ENCODE measurements at places on chromosomes 1 and 21.

DNA sequence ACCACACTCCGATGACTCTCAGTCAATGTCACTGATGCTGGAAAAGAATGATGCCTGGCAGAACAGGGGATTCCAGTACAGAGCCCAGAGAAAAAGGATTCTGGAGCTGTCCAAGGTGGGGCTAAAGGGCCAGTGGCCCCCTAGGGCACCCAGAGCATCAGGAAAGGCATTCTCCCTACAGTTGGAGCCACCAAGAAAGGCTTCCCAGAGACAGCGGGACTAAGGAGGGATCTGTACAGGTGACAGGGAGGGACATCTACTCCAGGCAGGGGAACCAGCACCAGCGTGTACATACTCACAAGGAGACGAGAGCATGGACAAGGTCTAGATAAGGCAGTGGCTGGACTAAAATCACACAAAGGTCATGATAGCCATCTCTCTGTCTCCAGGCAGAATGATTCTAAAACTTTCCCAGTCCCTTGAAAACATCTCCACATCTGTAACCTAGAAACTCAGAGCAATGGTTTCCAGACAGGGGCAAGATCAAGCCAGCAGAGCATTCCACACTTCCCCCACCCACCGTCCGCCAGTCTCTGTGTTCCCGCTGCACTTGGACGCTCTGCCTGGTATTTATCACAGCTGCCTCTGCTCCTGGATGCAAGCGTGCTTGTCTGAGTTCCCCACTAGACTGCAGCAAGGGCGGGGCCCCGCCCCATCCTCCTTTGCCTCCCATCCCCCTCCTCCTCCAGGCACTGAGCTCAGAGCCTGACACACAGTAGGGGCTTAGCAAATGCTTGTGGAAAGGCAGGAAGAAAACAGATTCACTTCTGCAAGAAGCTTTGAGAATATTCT, 111.6 kb upstream of the ZC3H12A start:
- H3K27ac ChIP-seq, result no peak overlapping the region
- peak; percentile 76 for DNase-seq
- H3K36me3 ChIP-seq, result no peaks in the 10 kb centered on the region
- H3K4me1 ChIP-seq, result peaks cover 12% of the 10 kb centered on the region
- H3K4me3 ChIP-seq, result no peak overlapping the region

GRCh38 chr1:193827516-193827915, 641.1 kb upstream of the B3GALT2 start:
- H3K4me1 ChIP-seq, result no peaks in the 10 kb centered on the region
- H3K36me3 ChIP-seq, result no peaks in the 10 kb centered on the region
- H3K4me3 ChIP-seq, result no peak overlapping the region
- DNase-seq, result no peak
- H3K27me3 ChIP-seq, result no peaks in the 10 kb centered on the region
- H3K27ac ChIP-seq, result no peak overlapping the region

DNA sequence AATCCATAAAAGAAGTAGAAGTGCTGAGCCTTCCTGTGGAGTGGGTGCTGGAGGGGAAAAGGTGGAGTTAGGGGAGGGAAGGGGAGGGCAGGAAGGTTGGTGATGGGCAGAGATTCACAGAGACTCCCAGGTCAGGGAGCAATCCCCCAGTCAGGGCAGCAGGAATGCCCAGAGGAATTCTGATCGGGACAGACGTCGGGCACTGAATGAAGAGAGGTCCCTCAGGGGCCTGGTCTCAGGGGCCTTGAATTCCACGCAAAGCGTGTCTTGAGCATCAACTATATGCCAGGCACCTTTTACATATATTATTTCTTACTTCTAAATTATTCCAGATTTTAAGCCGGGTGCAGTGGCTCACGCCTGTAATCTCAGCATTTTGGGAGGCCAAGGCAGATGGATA, 7.2 kb upstream of the PADI1 start:
- no peak overlapping the region for H3K27ac ChIP-seq
- peaks cover 17% of the 10 kb centered on the region for H3K4me1 ChIP-seq
- H3K27me3 ChIP-seq, result no peaks in the 10 kb centered on the region
- no peak for DNase-seq
- no peaks in the 10 kb centered on the region for H3K36me3 ChIP-seq

GRCh38 chr1:38624336-38625039, 235.1 kb downstream of the RRAGC start:
- no peak for DNase-seq
- no peak overlapping the region for H3K27ac ChIP-seq
- H3K36me3 ChIP-seq, result no peaks in the 10 kb centered on the region
- H3K27me3 ChIP-seq, result no peaks in the 10 kb centered on the region
- no peak overlapping the region for H3K4me3 ChIP-seq

- H3K36me3 ChIP-seq, result no peaks in the 10 kb centered on the region
- H3K27ac ChIP-seq, result no peak overlapping the region
- DNase-seq, result no peak
- no peaks in the 10 kb centered on the region for H3K27me3 ChIP-seq
These were observed 48.0 kb upstream of the ITPKB start for GRCh38 chr1:226787071-226787470.

DNA sequence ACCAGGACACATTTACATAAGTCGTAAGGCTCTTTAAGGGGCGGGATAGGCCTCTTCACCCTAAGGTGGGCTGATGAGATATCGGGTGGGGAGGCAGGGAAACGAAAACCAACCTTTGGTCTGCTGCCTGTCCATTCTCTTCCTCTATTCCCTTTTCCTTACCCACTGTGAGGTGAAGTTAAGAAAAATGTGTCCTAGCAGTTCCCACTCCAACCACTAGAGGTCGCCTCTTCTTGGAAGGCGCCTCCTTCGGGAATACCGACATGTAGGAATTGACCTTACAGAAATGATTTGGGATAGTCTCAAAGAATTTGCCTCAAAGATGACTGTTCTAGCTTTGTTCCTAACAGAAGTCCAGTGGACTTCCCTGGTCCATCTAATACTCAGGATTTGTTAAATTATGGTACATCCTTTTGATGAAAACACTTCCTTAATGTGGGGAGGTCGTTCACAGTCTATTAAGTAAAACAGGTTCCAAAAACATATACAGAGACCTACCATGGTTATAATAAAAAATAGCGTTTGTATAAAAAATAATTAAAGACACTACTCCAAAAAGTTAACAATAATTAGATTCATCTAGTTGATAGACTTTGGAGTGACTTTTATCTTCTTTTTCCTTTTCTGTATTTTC, 14.1 kb downstream of the AZIN2 start:
- H3K27ac ChIP-seq, result no peak overlapping the region
- peak; percentile 75 for DNase-seq

DNA sequence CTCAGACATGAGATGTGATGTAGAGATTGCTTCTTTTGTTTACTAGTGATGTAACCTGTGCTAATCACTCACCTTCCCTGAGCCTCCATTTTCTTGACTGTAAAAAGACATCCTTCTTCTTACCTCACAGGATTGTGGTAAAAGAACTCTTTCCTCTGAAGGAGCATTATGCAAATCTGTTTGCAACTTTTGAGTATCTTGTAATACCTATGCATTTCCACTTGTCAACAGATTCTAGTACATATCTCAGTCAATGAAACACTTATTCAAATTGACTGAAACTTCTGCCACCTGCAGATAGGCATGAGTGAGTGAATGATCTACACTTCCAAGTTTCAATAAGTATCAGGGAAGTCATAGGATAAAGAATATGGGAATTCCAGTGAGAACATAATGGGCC, 174.7 kb downstream of the HHIPL2 start:
- H3K4me3 ChIP-seq, result no peak overlapping the region
- DNase-seq, result no peak
- no peak overlapping the region for H3K27ac ChIP-seq

- H3K36me3 ChIP-seq, result no peaks in the 10 kb centered on the region
- no peaks in the 10 kb centered on the region for H3K27me3 ChIP-seq
- no peak overlapping the region for H3K27ac ChIP-seq
These were observed 279.9 kb upstream of the ADAMTS5 start for GRCh38 chr21:27246741-27247140.

GRCh38 chr1:170721621-170722020, 57.7 kb downstream of the PRRX1 start:
- H3K36me3 ChIP-seq, result no peaks in the 10 kb centered on the region
- DNase-seq, result no peak
- H3K27me3 ChIP-seq, result no peaks in the 10 kb centered on the region
- H3K4me1 ChIP-seq, result no peaks in the 10 kb centered on the region
- H3K4me3 ChIP-seq, result no peak overlapping the region

DNA sequence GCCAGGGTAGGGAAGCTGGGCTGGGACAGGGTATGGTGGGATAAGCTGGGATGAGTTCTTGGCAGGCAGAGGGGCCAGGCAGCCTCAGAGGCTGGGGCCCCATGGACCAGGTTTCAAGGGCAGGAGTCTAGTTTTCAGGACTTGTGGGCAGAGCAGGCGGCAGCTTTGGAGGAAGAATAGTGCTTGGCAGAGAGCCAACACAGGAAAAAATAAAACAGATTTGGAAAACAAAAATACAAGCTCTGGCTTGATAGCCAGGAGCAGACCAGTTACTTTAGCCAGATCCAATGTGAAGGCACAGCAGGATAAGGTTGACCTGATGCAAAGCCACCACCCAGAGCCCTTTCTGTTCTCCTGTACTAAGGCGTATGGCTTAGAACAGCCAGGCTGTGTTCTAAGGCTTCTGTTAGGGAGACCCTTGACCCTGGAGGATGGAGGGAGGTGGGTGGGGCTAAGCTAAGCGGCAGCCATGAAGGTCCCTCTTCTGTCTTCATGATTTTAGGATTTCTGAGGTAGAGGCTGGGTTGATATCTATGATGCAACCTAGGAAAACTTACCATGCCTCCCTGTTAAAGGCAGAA, 5.5 kb downstream of the TRAF5 start:
- peaks cover 10% of the 10 kb centered on the region for H3K27me3 ChIP-seq
- H3K27ac ChIP-seq, result no peak overlapping the region
- DNase-seq, result no peak
- no peak overlapping the region for H3K4me3 ChIP-seq
- peaks cover 28% of the 10 kb centered on the region for H3K4me1 ChIP-seq

DNA sequence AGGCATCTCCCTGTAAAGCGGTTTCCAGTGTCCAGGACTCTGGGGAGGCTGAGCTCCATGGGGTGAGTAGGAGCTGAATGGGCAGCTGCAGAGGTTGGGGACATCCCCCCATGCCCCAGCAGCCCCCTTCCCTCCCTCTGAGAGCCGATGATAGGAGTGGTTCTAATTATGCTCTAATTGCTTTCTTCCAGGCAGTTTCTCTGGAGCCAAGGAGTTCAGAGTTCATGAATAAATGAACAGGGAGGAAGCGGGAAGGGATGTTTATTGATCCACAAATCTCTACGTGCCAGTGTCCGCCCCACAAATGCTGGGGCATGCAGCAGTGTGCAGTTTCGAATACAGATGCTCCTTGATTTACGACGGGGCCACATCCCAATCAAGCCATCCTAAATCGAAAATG, 15.6 kb downstream of the NKAIN1 start:
- peaks cover 17% of the 10 kb centered on the region for H3K4me1 ChIP-seq
- peak overlapping the region; percentile 8 for H3K27ac ChIP-seq
- no peaks in the 10 kb centered on the region for H3K36me3 ChIP-seq

- no peak for DNase-seq
- no peaks in the 10 kb centered on the region for H3K4me1 ChIP-seq
- H3K27ac ChIP-seq, result no peak overlapping the region
- no peak overlapping the region for H3K4me3 ChIP-seq
- H3K36me3 ChIP-seq, result no peaks in the 10 kb centered on the region
These were observed 36.1 kb downstream of the ACTA1 start for GRCh38 chr1:229397762-229398161.

DNA sequence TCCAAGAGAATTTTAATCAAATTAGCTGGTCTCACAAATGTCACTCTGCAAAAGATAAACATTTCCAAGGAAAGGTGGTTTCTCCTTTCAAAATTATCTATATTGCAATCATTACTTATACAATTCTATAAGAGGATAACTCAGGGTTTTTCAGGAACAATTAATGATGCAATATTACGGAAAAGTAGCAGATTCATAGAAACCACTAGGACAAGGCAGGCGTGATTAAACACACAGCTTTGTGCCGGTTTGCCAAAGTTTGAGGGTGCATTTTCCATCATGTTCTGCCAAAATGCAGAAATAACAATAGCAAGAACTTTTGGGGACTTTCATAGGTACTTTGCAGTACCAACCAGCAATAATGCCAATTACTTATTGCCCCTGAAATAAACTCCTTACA, 605 bp downstream of the TNFRSF9 start:
- no peaks in the 10 kb centered on the region for H3K4me1 ChIP-seq
- DNase-seq, result no peak
- no peak overlapping the region for H3K27ac ChIP-seq
- no peaks in the 10 kb centered on the region for H3K36me3 ChIP-seq

DNA sequence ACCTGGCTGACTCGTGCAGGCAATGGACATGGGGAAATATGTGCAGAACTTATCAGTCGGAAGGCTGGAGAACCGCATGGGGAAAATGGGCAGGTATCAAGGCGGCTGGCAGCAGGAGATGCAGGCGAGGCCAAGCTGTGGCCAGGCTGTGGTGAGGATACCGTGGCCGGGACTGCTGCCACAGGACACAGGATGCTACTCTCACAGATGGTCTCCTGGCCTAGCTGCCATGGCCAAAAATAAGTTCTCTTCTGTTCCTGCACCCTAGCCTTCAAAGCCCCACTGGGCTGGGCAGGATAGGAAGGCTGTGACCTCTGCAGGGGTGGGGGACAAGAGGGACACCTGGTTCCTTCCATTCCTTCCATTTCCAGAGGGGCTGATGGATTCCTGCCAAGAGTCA, 26.4 kb downstream of the TEX35 start:
- H3K4me1 ChIP-seq, result peaks cover 5% of the 10 kb centered on the region
- no peak overlapping the region for H3K4me3 ChIP-seq
- DNase-seq, result no peak
- no peaks in the 10 kb centered on the region for H3K27me3 ChIP-seq

- DNase-seq, result no peak
- no peak overlapping the region for H3K27ac ChIP-seq
- H3K27me3 ChIP-seq, result no peaks in the 10 kb centered on the region
- no peaks in the 10 kb centered on the region for H3K36me3 ChIP-seq
- H3K4me1 ChIP-seq, result no peaks in the 10 kb centered on the region
These were observed 694.4 kb downstream of the LTN1 start for GRCh38 chr21:28298251-28298672.

DNA sequence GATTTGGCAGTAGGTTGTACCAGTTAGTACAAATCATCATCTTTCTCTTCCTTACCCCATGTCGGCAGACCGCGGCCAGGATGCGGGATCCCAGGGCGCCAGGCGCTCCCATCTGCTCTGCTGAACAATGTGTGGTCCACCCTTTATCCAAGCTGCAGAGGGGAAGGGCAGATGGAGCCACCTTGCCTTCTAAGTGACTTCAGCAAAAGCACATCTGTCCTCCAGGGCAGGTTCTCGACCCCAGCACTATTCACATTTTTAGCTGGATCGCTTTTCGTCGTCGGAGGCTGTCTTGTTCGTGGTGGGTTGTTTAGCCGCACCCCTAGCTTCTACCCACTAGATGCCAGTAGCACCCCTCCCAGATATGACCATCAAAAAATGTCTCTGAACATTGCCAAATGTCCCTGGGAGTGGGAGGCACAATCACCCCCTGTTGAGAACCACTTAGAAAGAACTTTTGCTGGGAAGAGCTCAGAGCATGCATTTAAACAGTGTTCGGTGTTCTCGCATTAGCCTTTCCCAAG, 58.1 kb upstream of the SIM2 start:
- H3K4me1 ChIP-seq, result no peaks in the 10 kb centered on the region
- H3K27me3 ChIP-seq, result no peaks in the 10 kb centered on the region
- peak; percentile 53 for DNase-seq
- no peak overlapping the region for H3K4me3 ChIP-seq

All from neural progenitor cell (in vitro differentiated cells).